Kidney (tissue), 22 donors: ENCODE measurements at places on chromosomes 5 and 9. TPM values are rescaled to one million over a fixed set of nuclear protein-coding genes. Genes with fewer than 3 reads are reported as not detected.

DNA sequence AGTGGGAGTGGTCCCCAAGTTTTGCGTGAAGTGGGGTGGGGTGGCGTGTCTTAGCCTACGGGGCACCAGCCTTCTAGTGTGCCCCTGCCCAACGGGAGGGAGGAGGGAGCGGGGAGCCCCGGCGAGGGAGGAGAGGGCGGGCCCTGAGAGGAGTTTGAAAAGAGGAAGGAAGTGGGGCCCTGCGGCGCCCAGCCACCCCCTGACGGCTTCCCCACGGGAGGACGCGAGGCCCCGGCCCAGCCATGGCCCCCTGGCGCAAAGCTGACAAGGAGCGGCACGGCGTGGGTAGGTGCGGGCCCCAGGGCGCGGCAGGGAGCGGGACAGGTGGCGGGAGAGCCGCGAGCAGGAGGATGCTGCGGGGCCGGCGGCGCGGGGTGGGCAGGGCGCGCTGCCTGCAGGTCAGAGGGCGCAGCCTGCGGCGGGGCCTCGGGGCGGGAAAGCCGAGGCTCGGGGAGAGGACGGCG, at the start of gene DOCK2:
TSS of gene DOCK2 (plus strand) at position 191 of the 464 bp plus-strand sequence. CDS start at position 243, 52 bp downstream.
- DNase-seq, result peak; percentile 10

- no peak for DNase-seq
Observed at GRCh38 chr5:150625831-150626746, 14.4 kb upstream of the SYNPO start.

SV2C gene
- not detected for polyA plus RNA-seq

MAML1 gene
- 5.3 TPM for polyA plus RNA-seq

GRCh38 chr9:95780751-95781150, 94.7 kb upstream of the ERCC6L2 start:
- no peak for DNase-seq

IL7R gene
- 0.34 TPM for polyA plus RNA-seq

DNA sequence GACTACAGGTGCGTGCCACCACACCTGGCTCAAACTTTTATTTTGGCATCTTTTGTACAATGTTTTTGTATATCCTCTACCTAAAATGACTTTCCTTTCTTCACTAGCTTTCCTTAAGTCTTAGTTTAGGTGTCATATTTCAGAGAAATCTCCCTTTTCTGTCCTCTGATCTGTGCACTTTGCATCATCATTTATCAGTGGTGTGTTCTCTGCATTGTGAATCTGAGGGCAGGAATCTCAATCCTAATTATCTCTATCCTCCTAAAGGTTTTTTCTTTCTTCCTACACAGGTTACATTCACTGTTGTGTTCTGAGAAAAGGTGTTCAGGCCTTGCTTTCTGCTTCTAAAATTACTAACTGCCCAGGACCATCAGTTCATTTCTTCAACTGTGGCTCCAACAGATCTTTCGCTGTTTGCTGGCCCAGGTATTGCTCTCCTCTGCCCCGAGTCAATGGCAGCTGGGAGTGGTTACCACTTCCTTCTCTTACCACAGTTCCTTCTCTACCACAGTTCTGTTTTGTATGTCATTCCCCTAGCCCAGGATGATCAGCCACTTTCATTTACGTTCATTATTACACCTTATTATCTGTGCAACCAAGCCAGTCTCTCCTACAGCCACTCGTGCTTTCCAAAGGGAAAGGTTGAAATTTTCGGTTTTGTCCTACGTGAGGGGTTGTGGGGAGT, 14.0 kb downstream of the TGFBR1 start:
- DNase-seq, result no peak

CYSRT1 gene
- 1.3 TPM for polyA plus RNA-seq

RABGAP1 gene
- polyA plus RNA-seq, result 13.7 TPM

DNA sequence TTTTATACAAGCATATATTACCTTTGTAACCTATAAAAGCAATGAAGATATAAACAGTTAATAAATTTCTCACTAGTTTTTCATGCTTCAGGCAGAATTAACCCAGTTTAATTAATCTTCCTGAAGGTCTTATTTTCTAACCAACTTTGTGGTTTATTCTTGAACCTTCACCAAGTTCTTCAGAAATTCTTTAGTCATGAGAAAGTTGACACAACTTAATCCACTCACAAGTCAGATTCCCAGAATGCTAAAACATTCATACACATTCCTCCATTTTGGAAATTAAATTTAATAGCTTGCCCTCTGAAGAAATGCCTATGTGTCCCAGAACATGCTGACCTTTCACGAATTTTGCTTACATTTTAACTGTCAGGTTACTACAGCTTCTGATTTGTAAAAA, 105.4 kb upstream of the PAM start:
- DNase-seq, result no peak

FAM53C gene
- 8.1 TPM for polyA plus RNA-seq

- DNase-seq, result no peak
Observed at GRCh38 chr5:115627295-115627865, 1.5 kb upstream of the TMED7 start.
